ENCODE measurements at places on chromosomes 4 and X.

GRCh38 chr4:41559940-41560516 is 22.1 kb downstream of the LIMCH1 start:
- DNase-seq = no peak

GRCh38 chr4:52619591-52619931 is 39.5 kb downstream of the USP46 start:
- DNase-seq = no peak

GRCh38 chr4:25879991-25880651 is 17.3 kb upstream of the SEL1L3 start:
- no peak for DNase-seq

DNA sequence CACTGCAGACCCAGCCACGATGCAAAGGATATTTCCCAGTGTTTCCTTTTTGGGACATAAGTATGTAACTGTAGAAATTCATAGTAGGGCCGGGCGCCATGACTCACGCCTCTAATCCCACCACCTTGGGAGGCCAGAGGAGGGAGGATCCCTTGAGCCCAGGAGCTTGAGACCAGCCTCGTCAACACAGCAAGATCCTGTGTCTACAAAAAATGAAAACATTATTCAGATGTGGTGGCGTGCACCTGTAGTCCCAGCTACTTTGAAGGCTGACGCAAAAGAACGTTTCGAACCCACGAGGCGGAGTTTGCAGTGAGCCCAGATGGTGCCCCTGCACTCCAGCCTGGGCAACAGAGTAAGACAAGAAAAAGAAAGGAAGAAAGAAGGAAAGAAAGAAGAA is 49.2 kb downstream of the CRLF2 start:
- no peak for DNase-seq

DNA sequence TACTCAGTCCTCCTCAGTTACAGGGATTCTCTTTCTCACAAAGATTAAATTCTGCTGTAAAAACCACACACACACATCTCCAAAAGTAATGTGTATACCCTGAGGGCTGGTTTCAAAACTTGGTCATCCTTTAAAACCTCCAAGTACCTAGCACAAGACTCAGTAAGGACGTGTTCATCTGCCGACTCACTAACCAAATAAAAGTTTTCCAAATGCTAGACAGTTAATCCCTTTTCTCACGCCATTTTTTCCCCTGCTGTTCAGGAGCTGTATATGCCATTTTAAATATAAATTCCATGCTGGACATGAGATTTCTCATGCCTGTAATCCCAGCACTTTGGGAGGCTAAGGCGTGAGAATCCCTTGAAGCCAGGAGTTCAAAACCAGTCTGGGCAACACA is 3.9 kb upstream of the SAT1 start:
- DNase-seq = peak; percentile 40

DNA sequence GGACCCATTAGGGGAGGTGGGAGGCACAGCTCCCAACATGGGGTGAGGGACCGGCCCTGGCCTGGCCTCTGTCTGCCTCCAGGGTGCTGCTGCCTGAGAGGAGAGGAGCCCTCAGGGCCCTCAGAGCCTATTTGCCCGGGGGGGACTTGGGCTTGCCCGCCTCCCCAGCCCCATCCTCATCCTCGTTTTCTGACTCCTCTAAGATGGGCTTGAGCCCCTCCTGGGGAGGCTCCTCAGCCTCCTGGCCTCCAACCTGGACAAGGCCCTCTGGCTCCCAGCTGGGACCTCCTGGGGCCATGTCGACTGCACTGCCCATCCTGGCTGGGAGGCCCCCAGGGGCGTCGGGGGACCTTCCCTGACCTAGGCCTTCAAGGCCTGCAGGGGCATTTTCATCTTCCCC is 2.8 kb downstream of the PNMA6F start:
- no peak for DNase-seq

DNA sequence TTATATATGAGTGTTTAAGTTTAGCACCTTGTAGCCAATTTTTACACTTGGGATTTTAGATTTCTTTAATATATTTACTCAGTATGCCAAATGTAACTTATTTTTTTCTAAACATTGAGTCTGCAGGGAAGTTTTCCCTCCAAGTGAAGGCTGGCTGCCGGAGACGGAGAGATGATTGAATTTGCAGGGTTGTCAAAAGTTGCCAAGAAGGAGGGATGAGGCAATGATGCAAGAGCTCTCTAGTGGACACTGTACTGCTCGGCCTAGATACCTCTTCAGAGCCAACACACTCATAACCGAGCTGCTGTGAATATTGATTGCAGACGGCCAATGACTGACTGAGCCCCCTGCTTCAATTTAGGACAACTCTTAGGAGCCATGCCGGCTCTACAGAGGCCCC is 318.6 kb upstream of the CASK start:
- no peak for DNase-seq

DNA sequence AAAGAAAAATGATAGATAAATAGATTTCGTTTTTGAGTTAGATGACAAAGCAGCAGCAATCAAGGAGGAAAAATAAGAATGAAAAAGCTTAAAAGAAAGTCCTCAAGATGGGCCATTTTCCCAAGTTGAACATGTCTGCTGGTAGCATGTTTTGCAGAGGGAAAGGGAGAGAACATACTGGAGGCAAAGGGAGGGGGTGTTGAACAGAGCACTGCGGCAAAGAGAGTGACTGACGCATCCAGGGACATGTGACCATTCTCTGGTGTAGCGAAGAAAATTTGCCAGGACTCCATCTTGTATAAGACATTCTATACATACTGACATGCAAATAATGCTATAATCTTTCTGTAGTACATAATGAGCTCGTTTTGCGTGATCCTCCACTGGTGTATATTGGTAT is 1.2 kb downstream of the LINC00632 start:
- peak; percentile 39 for DNase-seq

DNA sequence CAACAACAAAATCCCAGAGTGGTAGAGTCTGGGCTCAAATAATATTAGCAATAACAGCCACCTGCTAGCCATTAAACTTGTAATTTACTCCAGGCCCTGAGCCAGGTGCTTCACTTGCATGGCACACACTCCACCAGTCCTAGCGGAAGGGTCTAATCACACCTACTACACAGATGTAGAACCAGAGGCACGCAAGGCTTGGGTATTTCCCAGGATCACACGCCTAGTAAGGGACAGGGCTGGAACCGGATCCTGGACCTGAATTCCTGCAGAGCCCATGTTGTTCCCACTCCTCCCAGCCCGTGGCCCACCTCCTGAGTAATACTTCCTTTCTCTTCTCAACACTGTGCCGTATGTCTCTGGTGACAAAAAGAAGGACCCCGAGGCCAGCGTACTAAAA is 5.7 kb downstream of the MAGEA1 start:
- DNase-seq = no peak

DNA sequence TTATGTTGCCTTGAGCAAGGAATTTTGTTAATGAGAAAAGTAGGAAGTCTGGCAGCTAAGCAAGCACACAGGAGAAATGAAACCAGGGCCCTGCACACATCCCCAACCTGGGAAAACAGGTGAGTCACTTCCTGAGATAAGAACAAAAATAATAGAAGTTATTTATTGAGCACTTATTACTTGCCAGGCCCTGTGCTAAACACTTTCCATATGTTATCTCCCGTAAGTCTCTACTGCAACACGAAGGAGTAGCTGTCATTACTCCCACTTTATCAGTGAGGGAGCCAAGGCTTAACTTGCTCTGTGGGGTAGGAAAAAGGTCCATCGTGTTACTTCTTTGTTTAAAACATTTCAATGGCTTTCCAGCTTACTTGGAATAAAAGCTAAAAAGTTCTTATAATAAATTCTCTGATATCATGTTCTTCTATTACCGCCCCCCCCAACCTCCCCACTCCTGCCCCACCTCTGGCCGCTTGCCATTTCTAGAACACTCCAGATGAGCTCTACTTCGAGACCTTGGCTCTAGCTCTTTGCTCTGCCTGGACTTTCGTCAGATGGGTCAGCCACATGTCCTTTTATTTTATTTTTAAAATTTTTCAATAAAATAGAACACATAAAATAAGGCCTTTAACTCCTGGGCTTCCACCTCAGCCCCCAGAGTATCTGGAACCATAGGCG is 36.3 kb upstream of the PLAC8 start:
- no peak for DNase-seq

DNA sequence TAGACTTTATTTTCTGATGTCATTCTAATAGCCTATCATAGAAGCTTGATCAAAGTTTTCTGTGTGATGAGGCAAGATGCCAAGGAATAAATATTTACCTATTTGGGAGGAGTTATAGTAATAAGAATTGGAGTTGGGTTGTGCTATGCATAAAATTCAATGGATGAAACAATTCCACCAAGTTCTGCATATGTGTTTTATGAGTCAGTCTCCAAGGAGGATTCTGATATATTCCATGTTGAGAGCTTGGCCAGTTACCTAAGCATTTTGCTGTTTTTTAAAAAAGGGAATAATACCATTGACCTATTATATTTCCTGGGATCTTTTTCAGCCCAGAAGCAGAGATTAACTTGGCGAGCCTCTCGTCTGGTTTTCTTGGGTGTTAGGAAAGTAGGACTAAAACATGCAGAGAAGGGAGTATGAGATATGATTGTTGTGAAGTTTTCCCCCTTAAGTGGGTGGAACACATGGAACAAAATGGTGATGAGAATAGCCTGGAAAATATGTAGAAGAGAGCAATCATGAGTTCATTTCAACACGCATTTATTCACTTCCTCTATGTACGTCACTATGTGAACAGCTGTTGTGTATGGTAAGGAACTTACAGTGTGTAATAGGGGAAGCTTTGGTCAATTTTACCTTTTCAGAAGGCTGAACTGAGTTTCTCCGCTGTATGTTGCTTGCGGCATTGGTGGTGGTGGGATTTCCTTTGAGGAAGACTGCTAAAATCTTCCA is 39.2 kb downstream of the POLA1 start:
- DNase-seq = no peak

DNA sequence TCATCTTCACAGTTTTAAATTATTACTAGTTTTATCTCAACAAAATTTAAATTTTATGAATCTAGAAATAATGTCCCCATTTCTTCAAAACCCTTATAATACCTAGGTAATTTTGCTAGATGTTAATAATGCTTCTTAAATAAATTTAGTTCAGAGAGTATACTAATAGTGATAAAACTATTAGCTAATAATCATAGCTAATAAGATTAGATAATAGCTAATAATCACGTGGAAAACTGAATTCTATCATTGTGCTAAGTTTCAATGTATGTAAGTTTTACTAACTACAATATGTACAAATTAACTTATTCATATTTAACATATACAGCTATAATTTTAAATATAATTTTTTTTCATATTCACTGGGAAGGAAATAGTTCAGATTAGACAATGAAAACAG is 10.2 kb downstream of the ANKRD17 start:
- no peak for DNase-seq

GRCh38 chrX:103356130-103356798 is at the start of gene TCEAL9:
TSS of gene TCEAL9 (plus strand) at chrX:103356506. CDS start at chrX:103357685, 1,179 bp downstream.
- peak; percentile 69 for DNase-seq

- no peak for DNase-seq
Measured at GRCh38 chr4:38188631-38189101, 228.5 kb downstream of the PTTG2 start.

DNA sequence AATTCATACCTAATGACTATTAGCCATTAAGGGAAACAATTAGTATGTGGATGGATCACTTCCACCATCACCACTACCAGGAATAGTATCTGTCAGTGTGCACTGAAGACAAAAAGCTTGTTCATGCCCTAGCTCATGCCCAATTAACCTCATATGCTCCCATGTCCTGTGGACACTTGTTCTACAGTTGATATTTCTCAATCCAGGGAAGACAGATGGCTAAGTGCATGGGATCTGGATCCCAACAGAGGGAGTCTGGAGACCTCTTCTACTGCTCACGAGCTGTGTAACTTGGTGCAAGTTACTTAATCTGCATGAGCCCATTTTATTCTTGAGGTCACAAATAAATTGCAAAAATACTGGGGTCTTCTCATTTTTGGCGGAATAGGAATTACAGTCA is 23.7 kb downstream of the AMOT start:
- DNase-seq = no peak

- no peak for DNase-seq
Measured at GRCh38 chr4:174038481-174038880, 245.0 kb downstream of the FBXO8 start.

DNA sequence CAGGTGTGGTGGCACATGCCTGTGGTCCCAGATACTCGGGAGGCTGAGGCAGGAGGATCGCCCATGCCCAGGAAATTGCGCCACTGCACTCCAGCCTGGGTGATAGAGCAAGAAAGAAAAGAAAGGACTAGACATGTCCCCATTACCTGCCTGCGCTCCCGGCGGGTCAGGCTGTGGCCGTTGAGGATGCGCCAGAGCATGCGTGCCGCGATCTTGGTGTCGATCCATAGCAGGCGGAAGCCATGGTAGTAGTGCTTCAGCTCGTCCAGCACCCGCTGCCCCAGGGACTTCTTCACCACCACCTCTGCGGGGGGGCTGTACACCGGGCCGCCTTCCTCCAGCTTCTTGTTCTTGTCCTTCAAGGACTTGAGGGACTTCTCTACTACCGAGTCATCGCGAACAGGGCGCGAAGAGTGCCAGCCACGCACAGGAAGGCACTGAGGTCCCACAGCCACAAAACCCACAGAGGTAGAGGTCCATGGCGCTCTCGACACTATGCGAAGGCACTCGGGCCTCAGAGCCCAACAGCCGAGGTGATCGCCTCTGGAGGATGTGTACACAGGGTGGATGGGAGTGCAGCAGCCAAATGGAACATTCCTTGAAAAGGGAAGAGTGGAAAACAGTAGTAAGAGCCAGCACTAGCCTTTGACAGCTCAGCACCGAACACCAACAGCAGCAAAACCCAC is 14.6 kb downstream of the LETM1 start:
- DNase-seq = no peak

GRCh38 chrX:9851890-9852289 is 65.7 kb downstream of the SHROOM2 start:
- DNase-seq = no peak

DNA sequence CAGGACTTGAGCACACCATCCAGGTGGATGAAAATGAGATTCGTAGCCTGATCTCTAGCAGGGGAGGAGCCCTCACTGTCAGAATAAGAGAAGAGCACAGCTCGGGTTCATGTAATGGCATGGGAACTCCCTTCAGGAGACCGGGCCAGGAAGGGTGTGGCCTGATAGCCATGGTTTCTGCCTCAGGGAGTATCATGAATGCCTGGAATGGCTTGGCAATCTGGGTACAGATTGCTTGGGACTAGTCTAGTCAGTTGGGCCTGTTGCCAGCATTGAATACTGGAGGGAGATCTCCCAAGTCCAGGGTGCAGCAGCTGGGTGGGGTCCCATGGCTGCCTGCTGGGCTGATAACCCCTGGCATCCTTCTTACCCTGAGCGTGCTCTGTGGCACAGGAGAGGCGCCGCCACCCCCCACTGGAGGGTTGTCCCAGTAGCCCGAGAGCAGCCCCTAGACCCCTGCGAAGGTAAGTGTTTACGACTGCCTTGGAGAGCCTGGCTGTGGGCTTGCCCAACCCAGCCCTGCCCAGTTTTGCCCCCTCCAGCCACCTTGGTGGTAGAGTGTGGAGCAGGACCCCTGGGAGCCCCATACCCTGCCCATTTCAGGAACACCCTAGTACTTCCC is 298.8 kb downstream of the TEX13A start:
- no peak for DNase-seq

DNA sequence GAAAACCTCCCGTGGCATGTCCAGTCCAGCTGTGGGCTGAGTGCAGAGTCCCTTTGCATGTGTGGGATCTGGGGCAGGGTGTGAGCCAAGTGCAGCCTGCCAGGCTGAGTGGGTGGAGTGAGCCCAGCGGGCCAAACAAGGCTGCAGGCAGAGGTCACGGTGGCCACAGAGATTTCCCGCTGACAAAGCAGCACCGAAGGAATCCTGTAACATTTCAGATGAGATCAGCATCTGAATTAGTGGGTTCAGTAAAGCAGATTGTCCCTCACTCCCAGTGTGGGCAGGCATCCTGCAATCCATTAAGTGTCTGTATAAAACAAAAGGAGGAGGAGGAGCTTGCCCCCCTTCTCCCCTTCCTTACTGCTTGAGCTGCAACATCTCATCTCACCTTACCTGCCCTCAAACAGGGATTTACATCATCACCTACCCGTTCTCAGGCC is 324.4 kb downstream of the FAT4 start:
- DNase-seq = peak; percentile 41

Measured in astrocyte of the spinal cord (primary cell).